ENCODE measurements at places on chromosomes 2 and 18. TPM values are rescaled to one million over a fixed set of nuclear protein-coding genes. Genes with fewer than 3 reads are reported as not detected.
A peak's percentile ranks its signal among the peaks of the same experiment; 100 is the strongest.

SLC9A4 gene
- not detected for total RNA-seq

DNA sequence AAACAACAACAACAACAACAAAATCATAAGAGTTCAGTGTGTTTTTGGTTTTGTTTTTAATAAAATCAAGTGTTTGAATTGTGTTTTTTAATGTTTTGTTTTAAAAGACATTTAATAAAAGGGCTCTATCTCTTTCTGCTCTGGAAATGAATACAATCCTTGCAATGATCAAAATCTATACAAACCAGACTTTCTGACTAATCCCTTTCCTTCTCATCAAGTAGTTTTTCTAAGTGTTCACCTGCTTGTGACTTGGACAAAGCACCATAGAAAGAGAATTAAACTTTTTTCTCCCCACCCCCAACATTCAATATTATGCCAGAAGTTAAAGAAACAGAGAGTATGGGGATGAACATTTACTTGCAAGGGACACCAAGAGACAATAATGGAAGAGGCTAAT lies 61.4 kb downstream of the KCTD18 start:
- DNase-seq, result no peak

GRCh38 chr18:59303656-59304195 lies 14.7 kb downstream of the CPLX4 start:
- DNase-seq, result no peak

DNA sequence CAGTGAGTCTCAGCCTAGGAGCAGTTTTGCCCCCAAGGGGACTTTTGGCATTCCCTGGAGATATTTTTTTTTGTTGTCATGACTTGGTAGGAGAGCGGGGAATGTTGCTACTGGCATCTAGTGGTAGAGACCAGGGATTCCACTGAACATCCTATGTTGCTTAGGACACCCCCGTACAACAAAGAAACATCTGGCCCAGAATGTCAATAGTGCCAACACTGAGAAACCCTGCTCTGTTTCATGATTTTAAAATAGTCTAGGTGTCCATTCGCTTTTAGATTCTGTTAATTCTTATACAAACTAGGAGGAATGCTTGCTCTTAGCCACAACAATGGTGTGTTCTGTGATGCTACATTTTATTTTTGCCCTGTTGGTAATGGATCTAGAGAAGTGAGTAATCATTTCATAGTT lies 225.8 kb upstream of the SIX3 start:
- DNase-seq, result peak; percentile 54

GRCh38 chr2:233448575-233448974 lies 94.3 kb downstream of the DGKD start:
- DNase-seq, result no peak

KCNS3 gene
- 72.5 TPM for total RNA-seq

Measured in M059J (cell line).